Inflammatory macrophage treated with lipopolysaccharide for 1 hour (primary cell): ENCODE measurements at places on chromosomes 3 and 15.

- DNase-seq: peak; percentile 40
These were observed 23.0 kb upstream of the CLDN1 start for GRCh38 chr3:190345027-190345821.

- DNase-seq: no peak
These were observed 487.2 kb upstream of the FRG2C start for GRCh38 chr3:75176937-75177336.

DNA sequence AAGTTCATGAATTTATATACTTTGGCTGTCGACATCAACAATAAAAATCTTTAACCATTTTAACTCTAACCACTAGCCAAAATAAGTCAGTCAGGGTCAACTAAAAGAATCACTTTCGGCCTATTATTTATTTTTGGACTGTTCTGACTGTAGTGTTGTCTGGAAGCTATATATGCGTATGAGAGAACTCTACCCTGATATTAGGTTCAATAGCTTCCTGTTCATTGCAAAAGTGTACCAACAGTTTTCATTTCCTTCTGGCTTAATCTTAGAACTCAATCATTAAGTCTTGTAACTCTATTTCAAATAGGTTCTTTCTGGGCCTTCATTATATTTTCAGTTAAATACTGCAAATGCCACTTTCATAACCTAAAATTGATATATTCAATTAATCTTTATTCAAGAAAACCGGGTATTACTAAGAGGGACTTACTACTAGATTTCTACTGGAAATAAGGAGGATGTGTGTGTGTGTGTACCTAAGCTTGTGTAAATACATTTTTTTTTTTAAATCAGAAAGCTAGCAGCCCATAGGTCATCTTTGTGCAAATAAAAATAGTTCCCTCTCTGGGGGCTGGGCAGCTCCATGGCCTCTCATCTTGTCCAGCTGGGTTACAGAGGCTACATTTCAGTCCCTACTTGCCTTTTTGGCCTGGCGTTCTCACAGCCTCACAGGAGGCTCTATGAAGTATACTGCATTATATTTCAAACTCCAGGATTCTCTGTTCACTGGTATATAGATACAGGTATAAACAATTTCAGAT, 5.8 kb downstream of the SERPINI2 start:
- no peak for DNase-seq

GRCh38 chr3:69686056-69686455, 53.2 kb upstream of the MITF start:
- no peak for DNase-seq

- DNase-seq: no peak
These were observed 231.7 kb downstream of the PTPRG start for GRCh38 chr3:61793056-61793455.

- DNase-seq: no peak
These were observed 392.2 kb downstream of the LRTM1 start for GRCh38 chr3:54535619-54536018.

GRCh38 chr3:127277561-127277960, 10.3 kb downstream of the PRR20G start:
- peak; percentile 73 for DNase-seq

GRCh38 chr15:81411051-81411450, 37.0 kb upstream of the TMC3 start:
- DNase-seq: no peak

- DNase-seq: no peak
These were observed 374.6 kb upstream of the CFAP20DC start for GRCh38 chr3:59424268-59425010.

DNA sequence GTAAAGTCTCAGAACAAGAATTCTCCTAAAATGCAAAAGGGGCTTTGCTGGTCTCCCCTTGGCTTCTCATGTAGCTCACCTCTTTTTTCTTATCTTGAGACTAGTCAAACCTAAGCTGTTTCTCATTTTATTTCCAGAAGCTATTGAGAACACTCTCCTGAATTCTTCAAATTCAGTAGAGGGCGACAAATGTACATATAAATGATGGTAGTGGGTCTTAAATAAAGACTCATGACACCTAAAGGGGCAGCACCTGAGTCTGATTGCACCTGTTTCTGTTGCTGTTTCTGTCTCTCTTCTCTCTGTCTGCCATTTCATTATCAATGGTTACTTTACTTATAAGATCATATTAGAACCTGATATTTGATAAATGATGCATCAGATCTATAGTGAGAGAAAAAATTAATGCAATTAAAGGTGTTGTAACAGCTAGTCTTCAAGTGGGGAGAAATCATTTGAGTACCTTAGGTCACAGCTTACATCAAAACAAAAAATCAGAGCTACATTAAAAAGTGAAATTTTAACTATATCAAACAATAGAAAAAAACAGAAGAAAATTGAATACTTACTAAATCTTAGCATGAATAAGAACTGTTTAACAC, 7.0 kb downstream of the ADIPOQ start:
- DNase-seq: peak; percentile 22

- DNase-seq: peak; percentile 41
These were observed 32.6 kb downstream of the STT3B start for GRCh38 chr3:31565288-31565687.

GRCh38 chr3:188680189-188680588, 491.6 kb upstream of the TPRG1 start:
- DNase-seq: no peak

- DNase-seq: no peak
These were observed 96.1 kb upstream of the SNTN start for GRCh38 chr3:63556401-63556800.

DNA sequence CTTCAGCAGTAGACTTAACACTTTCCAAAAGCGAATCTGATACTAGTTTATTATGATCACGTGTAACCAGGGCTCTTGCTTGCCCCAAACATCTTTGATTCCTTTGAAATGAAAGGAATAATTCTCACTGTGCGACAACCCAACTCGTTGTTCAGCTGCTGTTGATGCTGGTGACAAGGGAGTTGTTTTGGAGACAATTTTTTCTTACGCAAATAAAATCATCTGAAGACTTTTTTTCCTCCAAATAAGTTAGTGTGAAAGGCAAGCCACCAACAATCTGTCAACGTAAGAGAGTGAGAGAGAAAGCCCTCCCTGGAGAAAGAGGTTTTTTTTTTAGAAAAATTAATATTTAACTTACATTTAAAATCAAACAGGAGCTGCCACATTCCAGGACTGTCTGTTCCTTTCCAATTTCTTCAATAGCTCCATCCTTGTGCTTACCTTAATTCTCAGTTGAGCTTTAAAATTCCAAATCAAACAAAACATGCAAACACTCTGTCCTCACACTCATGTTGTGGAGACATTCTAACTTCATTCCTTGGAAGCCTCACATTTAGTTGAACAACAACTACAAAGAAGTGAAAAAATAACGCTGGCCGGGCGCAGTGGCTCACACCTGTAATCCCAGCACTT, 4.9 kb upstream of the P3H2 start:
- DNase-seq: no peak

- no peak for DNase-seq
These were observed 22.2 kb downstream of the MRPS25 start for GRCh38 chr3:15042936-15043335.

DNA sequence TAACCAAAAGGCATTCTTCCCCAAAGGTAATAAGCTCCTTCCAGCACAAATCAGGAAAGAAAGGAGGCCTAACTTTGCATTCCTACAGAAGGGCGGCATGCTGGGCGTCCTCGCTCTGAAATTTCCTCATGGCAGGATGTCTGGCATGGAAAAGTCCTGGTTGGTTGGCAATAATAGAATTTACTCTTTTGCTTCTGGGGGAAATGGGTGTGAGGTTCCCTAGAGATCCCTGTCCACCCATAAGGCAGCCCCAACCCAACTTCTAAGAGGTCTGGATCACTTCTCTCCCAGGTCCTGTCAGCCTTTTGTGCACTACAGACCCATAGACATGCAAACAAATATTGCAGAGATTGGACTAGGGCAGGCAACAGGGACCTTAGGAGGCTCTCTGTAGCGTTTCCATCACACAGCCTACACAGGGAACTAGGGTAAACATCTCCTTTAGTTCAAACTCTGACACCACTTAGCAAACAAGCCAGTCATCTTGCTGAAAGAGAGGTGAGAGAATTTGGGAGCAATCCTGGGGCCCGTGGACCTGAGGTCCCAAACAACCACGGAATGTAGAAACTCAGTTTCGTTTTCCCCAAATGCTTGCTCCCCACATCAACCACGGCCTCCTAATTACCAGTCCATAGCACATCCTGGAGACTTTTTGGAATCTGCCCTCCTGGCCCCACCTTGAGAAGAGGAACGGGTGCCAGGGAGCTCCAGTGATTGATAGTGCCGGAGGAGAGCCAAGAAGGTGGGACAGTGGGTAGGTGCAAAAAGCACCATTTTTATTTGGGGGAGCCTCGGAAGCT, 2.1 kb downstream of the ZIC4 start:
- no peak for DNase-seq

DNA sequence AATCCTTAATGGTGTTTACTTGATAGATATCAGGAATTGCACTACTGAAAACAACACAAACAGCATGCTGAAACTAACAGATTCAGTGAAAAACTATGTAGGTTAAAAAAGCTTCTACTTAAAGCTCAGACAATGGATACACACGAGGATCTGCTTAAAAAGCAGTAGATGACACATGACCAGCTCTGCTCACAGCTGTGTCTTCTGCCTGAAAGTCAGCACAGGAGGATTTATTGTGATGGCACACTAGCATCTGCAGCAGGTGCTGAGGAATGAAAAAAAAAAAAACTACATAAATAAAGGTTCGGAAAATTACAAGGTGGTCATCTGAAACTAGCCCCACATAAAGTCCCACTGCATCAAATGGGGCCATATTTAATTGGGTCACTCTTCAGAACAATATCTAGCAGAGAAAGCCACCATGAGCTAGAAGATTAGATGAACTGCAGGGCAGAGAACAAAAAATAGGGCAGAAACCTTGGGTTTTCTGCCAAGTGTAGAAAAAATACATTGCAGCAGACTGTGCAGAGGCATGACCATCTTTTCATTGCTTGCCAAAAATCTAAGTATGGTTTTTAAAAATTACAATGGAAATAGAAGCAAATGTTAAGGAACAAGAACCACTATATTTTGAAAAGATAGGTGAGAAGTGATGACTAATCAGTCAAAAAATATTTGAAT, 13.2 kb upstream of the GOLM2 start:
- DNase-seq: no peak
